ENCODE measurements at places on chromosomes 13 and 19. TPM values are rescaled to one million over a fixed set of nuclear protein-coding genes. Genes with fewer than 3 reads are reported as not detected.

DNA sequence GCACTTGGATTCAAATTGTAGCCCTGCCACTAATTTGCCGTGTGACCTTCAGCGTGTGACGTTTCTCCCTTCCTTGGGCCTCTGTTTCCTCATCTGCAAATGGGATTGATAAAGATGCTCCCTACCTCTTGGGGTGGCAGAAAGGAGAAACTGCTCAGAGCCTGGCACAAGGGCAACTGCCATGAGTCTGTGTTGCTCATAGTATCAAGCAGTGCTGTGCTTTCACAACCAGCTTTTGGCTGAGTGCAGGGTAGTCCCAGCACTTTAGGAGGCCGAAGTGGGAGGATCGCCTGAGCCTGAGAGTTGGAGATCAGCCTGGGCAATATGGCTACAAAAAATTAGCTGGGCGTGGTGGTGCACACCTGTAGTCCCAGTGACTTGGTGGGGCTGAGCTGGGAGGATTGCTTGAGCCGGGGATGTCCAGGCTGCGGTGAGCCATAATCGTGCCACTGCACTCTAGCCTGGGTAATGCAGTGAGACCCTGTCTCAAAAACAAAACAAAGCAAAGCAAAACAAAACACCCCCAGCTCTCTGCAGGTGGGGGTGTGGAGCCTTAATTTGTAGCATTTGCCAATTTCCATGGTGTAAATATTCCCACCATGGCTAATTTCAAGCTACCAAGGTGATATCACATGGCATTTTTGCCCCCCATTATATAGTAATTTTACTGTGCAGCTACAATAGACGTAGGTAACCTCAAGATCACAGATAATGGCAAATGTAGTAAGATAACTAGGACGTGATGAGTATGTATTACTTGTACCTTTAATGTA is 1.6 kb upstream of the MARK4 start:
- DNase-seq, result no peak

The SULT2A1 gene
- not detected for total RNA-seq

The ZNF541 gene
- 0.27 TPM for total RNA-seq

The TNFRSF19 gene
- total RNA-seq, result 55.5 TPM

GRCh38 chr13:68970532-68970931 is 1137.1 kb upstream of the ATXN8OS start:
- DNase-seq, result no peak

GRCh38 chr13:80955501-80955900 is 614.6 kb upstream of the SPRY2 start:
- no peak for DNase-seq

- peak; percentile 36 for DNase-seq
Observed at GRCh38 chr13:113001241-113002140, 32.5 kb downstream of the MCF2L start.

The FAM124A gene
- 0.22 TPM for total RNA-seq

The ZNF135 gene
- 1.8 TPM for total RNA-seq

DNA sequence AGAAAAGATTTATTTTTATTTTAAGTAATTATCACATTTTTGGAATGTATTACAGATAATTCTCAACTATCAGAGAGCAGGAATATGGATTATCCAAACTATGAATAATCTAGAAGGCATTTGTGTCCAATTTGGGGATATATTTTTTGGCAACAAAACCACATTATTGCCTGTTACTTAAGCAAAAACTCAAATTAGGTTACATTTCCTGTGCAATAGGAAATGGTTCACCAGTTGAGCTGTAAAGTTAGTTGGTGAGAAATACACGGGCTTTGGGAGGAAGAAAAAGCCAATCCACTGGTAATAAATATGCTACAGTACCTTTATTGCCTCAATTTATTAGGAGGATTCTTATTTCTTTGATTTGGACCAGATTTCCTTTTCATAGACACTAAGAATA is 1075.2 kb downstream of the PCDH9 start:
- DNase-seq, result no peak

DNA sequence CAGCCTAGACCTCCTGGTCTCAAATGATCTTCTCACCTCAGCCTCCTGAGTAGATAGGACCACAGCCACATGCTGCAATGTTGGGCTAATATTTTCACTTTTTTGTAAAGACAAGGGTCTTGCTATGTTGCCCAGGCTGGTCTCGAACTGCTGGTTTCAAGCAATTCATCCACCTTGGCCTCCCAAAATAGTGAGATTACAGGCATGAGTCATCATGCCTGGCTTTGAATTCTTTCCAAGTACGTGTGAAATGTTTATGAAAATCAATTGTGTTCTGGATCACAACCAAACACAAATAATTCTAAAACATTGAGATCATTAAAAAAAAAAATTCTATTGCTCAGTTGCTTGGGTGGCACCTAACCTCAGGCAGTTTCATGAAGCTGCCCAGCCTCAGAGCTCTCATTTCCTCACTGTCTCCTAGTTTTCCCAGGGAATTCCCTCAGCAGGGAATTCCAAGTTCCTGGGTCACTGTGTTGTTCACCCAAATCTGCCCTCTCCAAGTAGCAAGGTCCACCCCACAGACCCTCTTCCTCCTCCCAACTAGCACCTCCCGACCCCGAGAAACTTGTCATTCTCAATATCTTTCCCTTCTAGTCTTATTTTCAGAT is 44.8 kb downstream of the ING1 start:
- DNase-seq, result peak; percentile 56

DNA sequence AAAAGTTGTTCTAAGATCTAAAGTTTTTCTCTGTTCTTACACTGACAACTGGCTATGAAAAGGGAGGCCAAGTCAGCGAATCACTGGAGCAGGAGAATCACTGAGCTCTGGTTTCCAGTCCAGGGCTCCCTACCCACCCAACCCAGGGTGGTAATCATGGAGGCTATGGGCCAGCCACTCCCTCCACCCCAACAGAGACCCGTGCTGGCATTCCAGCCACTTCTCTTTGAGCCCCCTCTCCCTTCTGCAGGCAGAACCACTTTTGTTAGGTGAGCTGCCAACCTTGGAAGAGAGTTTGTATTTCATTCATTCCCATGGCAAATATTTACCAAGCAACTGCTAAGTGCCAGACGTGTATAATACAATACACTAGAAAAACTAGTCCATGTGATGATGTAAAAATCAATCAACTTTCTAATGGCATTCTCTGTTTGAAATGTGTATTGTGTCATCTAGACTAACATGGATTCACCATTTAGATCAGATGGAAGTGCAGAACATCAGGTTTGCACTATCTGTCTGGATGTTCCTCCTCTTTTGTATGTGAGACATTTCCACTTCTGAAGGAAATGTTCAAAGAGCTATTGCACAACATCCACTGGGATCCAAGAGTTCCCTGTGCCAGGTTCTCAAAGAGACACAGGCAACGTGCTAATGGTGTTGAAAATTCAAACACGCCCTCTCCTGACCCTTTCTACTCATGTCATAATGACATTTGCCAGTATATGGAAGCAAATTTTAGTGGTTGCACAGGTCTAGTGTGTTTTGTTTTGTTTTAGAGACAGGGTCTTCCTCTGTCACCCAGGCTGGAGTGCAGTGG is 5.3 kb downstream of the MLNR start:
- no peak for DNase-seq

The CEACAM20 gene
- total RNA-seq, result not detected

Data from M059J (cell line).